CD8-positive, alpha-beta memory T cell (primary cell): ENCODE measurements at places on chromosomes 6 and 20.
A peak's percentile ranks its signal among the peaks of the same experiment; 100 is the strongest.

DNA sequence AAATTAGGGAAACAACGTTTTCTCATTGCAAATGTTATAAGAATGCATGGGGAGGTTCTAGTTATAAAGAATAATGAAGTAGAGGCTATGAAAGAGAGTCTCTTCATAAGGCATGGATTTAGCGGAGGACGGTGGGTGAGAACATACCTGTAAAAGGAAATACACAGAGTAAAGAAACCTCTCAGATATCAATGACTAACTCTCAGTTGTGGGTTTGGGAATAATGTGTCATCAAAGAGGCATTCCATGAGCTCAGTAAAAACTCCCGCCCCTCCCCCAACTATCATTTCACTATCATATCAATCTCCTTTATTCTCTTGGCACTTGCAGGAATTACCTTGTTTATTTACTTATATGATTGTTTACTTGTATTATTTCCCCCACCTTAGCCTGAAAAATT lies 695.4 kb downstream of the PTPRT start:
- no peak for DNase-seq

- DNase-seq, result no peak
These were observed 33.2 kb upstream of the OCSTAMP start for GRCh38 chr20:46583411-46584214.

DNA sequence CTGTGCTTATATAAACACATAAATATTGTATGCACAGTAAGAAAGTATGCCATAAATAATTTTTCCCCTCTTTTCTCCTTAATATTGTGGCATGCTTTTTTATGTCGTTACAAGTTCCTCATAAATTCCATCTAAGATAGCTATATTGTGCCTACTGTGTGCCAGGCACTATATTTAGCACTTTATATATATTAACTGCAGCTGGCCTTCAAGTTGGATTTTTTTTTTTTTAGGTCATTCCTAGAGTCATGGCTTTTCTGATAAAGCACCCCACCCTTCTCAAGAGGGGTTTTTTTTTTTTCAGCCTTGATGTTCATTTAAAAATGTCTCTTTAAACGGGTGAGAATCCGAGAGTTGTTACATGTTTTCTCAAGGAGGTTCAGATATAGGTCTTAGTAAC lies 42.8 kb upstream of the RNF8 start:
- DNase-seq, result no peak

DNA sequence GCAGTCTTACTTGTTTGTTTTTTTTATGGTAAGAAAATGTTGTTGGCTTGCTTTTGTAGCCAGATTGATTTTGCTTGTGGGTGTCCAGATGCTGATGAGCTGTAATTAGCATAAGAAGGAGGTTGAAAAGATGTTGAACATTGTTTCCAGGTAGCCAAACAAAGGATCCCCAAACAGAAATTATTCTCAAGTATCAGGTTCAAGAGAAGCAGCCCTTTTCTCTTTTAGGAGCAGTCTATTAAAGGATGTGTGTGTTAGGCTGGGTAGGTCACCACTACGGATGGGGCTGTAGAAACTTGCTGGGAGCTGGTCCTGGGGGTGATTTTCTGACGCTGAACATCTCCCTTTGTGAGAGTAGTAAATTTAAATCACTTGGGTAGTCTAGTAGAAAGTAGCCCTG lies 86.9 kb upstream of the VSTM2L start:
- DNase-seq, result no peak

GRCh38 chr6:167705211-167705750 lies 121.4 kb upstream of the AFDN start:
- no peak for DNase-seq

DNA sequence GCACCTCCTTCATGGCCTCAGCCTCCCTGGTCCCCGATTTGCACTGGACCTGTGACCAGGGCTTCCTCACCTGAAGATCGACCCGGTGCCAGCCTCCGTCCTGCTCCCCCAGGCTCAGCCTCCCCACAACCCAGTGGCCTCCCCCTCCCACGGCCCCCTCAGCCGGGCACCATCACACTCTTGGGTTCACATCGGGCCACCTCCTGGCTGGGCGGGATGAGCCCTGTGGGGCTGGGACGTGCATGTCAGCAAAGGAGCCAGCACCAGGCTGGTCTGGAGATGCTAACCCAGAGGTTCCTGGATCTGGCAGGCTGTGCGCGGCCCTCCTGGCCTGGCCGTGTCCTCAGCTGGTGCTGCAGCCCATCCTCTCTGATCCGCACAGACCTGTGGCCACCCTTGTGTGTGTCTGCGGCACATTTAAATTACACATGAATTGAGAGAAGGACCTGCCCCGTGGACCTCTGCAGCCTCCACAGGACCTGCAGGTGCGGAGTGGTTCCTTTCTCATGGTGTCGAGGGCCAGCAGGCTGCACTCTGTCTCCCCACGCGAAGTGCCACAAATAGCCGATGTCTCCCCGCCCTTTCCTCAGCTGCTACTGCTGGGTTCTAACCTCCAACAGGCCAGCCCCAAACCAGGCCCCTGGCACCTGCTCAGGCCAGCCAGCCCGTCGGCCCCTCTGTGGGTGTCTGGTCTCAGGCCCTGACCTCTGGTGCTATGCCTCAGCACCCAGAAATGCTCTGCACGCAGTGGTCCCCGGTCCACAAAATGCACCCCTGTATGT lies 237.5 kb downstream of the ERMARD start:
- no peak for DNase-seq

DNA sequence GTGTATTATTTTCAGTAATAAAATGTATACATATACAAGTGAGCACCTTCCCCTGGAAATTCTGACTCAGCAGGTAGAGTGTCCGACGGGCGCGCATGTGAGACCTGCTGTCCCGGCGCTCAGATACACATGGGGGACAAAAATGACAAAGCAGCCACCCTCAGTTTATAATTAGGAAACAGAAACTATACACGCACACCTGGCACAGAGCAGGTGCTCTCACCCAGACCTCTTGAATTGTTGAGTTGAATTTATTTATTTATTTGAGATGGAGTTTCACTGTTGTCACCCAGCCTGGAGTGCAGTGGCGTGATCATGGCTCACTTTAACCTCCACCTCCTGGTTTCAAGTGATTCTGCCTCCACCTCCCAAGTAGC lies 180.4 kb downstream of the ZDHHC14 start:
- DNase-seq, result no peak

DNA sequence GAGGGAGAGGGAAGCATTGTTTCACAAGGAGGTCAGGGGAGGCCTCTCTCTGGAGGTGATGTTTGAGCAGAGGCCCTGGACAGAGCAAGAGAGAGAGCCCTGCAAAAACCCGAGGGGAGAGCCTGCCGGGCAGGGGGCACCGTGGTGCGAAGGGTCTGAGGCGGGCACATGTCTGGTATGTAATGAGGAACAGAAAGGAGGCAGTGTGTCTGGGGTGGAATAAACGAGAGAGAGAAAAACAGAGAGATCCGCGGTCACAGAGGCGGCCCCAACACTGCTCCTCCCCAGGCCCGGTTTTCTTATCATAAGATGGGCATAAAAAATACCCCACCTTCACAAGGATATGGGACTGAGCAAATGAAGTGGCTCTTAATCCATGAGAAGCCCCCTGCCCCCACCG lies 119.2 kb downstream of the PREX1 start:
- DNase-seq, result peak; percentile 26

DNA sequence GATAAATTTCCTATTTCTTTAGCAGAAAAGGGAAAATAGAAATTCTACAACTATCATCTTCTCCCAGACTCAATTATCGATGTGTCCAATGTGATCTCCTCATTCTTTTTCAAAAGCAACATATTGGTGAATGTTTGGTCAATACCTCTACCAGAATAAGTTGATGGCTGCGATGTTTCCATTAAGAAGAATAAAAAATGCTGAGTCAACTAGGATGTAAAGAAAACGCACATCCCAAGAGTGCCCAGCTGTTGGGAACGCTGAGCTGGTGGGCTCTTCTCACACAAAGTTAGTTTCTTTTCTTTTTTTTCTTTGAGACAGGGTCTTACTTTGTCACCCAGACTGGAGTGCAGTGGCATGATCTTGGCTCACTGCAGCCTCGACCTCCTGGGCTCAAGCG lies 39.8 kb downstream of the RAMACL start:
- DNase-seq, result no peak

DNA sequence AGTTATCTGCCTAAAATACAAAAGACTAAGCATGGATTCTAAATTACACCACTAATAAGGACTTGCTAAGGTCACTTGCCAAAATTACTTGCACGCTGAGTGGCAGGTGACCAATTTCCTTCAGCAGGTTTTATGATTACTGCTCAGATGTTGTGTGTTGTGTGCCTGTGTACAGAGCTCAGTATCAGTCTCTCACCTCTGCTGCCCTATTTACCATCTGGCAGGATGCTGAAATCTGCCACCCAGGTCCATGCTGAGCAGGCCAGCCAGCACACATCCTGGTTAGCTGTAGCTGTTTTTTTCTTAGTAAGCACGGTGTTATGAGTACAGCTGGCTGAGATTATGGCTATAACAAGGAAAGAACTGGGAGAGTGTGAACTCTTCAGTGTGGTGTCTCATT lies 34.0 kb downstream of the ELOVL4 start:
- no peak for DNase-seq

GRCh38 chr20:62655282-62656196 lies 13.2 kb downstream of the SLCO4A1 start:
- no peak for DNase-seq

GRCh38 chr6:163728442-163729126 lies 314.1 kb downstream of the QKI start:
- no peak for DNase-seq

DNA sequence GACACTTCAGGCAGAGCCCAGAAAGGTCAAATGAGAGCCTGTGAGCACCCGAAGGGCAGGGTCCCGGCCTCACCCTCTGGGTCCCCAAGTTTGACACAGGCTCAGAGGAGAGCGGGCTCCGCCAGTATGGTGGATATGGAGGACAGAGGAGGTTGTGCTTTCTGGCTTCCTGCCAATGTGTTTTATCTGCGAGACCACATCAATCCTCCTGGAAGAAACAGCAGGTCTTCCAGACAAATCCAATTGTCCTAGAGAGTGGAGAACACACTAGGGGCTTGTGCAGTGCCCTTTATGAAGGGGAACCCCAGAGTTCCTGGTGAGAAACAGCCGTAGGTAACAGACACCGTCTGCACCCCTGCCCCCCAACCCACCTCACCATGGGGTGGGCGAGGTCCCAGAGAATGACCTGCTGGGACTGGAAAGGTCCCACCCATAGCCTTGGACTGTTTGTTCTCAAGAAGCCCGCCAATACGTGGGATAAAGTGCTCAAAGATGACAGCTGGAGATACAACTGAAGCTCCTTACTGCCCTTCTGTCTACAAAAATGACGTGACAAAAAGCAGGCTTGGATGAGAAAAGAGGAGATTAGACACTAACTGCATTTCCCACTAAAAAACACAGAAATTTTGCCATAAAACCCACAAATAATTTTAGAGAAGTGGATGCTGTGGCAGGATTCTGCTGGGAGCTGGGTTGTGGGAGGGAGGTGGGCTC lies 23.9 kb upstream of the SSTR4 start:
- DNase-seq, result no peak

GRCh38 chr6:117558818-117559217 lies 43.5 kb downstream of the GOPC start:
- DNase-seq, result no peak

DNA sequence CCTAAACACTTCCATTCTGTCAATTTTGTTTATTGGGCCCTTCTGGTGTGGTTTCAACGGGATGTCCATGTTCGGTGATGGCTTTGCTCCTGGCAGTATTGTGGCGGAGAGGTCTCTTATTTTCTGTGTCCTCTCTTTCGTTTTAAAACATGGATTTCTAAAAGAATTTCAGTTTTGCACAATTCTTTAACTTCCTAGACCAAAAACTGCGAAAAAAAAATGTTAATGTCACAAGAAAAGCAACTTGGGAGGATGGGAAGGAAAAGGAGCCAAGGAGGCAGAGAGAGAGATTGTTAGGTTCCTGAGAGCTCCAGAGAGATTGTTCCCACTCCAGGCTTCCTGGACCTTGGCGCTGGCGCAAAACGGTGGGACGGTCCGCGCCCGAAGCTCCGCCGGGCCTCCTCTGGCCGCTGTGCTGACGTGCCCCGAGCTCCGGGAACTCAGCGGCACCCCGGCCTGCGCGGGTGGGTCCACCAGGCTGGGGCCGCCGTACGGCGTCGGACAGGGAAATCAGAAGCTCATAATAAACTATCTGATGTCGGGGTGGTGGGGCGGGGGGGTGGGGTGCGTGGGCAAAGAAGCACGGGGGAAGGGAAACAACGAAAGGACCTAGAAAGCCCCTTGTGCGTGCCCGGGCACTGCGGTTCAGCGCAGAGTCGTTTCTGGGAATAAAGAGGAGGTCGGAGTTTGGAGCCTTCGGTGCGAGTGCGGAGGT lies 951 bp upstream of the OLIG3 start:
- no peak for DNase-seq

- no peak for DNase-seq
These were observed 96.2 kb downstream of the RTN4IP1 start for GRCh38 chr6:106533054-106533453.

- DNase-seq, result no peak
These were observed 2.5 kb upstream of the POU5F1 start for GRCh38 chr6:31172973-31173384.

DNA sequence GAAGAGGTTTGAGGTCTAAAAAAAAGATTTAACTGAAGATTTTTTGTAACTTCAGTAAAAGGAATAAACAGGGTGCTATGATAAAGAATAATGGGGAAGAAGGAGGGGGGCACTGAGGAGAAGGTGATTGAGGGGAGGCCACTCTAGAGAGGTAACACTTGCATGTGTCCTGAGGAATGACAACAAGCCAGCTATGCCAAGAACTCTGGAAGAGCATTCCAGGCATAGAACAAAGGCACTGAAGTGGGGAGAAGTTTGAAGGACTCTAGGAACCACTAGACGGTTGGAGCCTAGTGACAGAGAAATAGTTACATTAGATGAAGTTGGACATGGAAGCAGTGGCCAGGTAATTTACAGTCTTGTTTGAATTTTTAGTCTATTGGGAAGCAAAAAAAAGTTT lies 10.8 kb upstream of the SF3B5 start:
- DNase-seq, result no peak

- DNase-seq, result peak; percentile 88
These were observed 105.5 kb upstream of the MYL9 start for GRCh38 chr20:36435592-36436541.

DNA sequence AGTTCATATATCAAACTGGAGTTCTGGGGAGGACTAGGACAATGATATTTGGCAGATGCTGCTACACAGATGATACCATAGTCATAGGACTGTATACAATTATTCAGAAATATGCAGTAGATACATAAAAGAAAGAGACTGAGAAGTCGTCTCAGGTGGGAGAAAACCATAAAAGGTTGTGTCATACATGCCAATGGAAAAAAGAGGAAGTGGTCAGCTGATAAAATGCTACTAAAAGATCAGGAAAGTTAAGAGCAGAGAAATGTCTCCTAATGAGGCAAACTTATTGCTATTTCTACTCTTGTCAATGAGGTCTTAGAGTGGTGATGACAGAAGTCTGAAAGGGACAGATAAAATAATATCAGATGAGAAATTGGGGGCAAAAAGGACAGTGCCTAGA lies 407.6 kb downstream of the COL12A1 start:
- no peak for DNase-seq

DNA sequence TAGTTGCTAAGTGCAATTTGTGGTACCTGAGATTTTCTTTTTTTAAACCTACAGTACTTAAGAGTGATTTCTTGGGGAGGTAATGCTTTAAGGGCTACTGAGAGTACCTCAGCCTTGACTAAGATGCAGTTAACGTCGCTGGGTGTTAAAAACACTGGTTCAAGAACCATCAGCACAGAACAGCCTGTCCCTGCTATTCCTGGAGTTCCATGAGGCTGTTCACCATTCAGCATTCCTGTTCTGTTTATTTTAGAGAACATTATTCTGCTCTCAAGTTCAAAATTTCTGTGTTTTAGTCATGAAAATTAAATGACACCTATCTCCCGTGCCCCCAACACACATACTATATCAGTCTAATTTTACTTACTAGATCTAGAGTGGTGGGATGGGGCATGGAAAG lies 1.7 kb upstream of the PRELID3B start:
- no peak for DNase-seq
